Fibroblast of the aortic adventitia (primary cell): ENCODE measurements at places on chromosomes 16 and 17. TPM values are rescaled to one million over a fixed set of nuclear protein-coding genes. Genes with fewer than 3 reads are reported as not detected.

DNA sequence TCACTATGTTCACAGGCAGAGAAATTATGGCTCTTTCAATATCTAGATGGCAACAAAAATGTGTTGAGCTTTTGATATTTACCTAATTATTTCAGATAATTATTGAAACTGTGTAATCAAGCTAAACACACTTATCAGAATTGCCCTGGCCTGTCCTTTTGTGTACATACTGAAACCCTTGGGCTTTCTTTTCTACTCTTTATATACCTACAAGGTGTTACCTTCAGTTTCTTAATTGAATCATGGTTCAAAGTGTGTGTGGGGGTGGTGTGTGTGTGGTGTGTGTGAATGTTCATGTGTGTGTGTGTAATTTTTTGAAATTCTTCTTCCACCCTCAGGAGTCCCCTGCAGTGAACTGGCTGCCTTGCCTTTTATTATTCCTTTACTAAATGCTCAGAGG, 506.8 kb upstream of the SOX9 start:
- no peak for DNase-seq

DNA sequence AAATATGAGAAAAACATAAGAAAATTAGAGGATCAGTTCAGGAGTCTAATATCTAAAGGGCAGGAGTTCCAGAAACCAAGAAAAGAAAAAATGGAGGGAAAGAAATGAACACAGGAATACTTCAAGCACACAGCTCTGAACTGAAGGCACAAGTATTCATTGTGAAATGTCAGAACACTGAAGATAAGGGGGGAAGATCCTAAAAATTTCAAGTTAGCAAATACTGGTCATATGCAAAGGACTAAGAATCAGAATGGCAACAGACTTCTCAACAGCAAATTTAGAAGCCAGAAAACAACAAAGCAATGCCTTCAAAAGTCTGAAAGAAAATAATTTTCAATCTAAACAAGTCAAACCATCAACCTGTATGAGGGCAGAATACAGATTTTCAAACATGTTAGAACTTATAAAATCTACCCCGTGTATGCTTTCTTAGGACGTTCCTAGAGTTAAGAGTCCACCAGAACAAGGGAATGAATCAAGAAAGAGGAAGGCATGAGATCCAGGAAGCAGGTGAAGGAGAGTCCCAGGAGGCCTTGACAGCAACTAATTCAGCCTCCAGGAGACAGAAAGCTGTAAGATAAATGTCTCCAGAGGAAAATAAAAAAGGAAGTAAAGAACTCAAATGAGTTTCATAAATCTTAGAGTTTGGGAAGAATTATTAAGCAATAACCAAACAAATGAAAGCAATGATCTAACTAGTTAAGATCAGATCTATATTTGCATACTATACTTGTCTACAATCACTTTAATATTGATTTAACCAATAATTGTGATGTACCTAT, 2.8 kb downstream of the BRD7 start:
- DNase-seq: no peak

DNA sequence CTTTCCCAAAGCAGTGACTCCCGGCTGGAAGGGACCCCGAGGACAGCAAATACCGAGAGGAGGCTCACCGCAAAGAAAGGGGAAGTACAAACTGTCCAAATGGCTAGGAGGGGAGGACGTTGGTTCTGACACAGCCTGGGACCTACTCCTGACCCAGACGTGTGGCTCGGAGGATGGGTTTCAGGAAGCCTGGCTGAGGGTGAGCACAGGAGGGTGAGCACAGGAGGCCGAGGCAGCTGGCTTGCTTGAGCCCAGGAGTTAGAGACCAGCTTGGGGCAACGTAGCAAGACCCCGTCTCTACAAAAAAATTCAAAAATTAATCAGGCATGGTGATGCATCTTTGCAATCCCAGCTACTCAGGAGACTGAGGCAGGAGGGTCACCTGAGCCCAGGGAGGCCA, 83.2 kb downstream of the C16orf78 start:
- no peak for DNase-seq

DNA sequence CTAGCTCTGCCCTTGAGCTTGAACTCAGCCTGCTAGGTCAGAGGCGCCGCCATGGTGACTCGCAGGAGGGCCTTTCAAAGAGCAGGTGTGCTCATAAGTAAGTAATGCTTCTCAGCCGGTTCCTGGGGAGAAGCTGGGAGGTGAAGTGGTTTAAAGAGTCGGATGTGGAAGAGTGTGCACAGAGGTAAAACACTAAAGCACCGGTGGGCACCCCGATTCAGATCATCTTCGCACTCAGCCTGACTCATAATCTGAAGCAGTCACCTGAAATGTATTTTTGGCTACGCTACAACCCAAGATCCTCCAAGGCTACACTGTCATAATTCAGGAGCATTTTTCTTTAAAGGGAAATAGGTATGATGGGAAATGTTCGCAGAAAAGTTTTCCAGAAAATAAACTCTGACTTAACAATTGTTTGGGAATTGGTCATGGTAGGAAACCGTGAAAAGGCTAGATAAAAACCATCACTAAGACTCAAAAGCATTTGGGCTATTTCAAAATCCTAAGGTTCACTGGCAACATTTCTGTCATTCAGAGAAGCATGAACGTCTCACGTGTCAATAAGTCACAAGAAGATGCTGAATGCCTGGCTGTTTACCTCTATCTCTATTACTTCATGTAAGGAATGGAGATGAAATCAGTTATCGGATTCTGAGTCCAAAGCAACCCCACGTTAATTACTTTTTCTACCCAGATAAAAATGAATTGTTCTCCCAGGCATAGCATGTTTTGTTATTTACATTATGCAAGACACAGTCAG, 17.8 kb downstream of the CDH8 start:
- DNase-seq: no peak

DNA sequence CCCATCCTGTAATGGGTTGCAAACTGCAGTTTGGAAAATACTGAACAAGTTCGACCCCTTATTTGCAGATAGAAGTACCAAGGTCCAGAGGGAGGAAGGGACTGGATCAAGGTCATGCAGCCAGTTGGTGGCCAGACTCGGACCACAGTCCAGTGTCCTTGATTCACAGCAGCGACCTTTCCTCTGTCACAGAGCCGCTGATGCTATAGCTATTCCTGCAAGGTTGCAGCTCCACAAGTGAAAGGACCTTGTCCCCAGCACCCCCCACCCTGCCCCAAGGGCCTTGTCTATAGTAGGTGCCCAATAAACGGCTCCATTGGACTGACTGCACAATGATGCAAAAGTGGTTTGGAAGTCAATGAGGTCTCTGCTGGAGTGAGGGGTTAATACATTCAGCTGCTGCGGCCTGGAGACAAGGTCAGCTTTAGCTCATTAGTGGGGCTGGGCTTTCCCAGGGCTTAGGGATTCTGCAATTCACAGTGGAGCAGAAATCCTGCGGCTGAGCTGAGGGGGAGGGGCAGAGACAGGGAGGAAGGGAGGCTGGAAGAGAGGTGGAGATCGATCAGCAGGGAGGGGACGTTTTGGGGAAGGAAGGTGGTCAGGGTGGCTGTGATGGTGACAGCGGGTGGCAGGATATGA, 13.4 kb upstream of the CRHR1 start:
- DNase-seq: no peak

Gene HBA1
- total RNA-seq: not detected in 2 replicates
